ENCODE measurements at places on chromosomes 13 and 19.
A peak's percentile ranks its signal among the peaks of the same experiment; 100 is the strongest.

- DNase-seq = no peak
Measured at GRCh38 chr19:45824531-45825262, 9.6 kb upstream of the RSPH6A start.

GRCh38 chr19:1141944-1142343 is 32.1 kb downstream of the SBNO2 start:
- no peak for DNase-seq

- DNase-seq = peak; percentile 94
Measured at GRCh38 chr19:58559275-58560006, 1.0 kb upstream of the UBE2M start.

DNA sequence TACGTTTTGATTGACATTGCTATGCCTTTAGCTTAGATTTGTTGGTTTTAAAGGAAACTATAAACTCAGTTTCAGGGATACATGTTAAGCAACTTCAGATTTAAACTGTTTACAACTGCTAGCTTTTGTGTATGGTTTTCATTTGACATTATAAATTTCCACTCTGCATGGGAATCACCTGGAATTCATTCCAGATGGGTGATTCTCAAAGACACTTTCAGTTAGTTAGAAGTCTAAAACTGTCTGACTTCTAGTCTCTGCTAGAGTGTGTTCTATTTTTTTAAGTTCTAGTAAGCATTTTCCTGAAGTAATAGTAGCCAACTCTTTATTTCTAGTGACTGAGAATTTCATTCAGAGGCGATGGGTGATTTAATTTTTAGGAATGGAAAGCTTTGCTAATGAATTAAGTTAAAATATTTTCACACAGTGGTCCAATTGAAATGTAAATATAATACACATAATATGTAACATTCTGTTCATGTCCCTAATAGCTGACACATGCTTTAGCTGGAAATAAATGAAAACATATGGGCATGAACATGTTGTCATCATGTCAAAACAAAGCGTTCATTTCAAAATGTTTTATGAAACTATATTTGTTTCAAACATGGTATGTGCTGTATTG is 58.3 kb upstream of the CSNK1A1L start:
- DNase-seq = no peak

- no peak for DNase-seq
Measured at GRCh38 chr19:57068921-57069697, 50.7 kb upstream of the USP29 start.

DNA sequence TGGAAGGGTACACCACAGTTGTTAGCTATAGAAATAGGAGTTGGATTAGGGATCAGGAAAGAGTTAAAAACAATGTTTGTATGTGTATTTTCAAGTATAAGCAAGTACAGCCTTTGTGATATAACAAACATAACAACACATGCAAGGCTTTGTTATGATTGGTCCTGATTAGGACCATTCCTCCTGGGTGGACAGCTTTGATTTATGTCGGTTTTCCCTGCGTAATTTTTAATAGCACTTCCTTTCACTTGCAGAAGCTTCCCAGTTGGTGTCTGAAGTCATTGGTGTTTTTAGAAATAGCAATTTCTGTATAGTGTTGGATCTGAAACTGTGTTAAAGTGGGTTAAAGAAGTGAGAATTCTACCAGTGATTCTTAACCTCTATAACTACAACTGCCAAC is 10.0 kb downstream of the FNDC3A start:
- no peak for DNase-seq

DNA sequence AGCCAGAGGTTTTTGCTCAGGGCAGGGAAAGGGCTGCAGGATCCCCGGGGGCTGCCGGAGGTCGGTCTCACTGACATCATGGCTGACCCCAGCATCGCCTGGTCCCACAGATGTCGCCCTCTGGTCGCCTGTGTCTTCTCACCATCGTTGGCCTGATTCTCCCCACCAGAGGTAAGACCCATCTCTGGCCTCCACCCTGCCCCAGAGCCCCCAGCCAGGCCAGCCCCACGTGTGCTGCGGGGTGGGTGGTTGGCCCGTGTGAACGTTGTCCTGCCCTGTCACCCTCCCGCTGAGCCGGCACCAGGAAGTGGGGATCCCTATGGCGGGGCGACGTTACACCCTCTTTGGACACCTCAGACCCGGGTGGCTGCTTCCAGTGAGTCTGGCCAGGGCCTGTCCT is 906 bp downstream of the FXYD5 start:
- DNase-seq = no peak

DNA sequence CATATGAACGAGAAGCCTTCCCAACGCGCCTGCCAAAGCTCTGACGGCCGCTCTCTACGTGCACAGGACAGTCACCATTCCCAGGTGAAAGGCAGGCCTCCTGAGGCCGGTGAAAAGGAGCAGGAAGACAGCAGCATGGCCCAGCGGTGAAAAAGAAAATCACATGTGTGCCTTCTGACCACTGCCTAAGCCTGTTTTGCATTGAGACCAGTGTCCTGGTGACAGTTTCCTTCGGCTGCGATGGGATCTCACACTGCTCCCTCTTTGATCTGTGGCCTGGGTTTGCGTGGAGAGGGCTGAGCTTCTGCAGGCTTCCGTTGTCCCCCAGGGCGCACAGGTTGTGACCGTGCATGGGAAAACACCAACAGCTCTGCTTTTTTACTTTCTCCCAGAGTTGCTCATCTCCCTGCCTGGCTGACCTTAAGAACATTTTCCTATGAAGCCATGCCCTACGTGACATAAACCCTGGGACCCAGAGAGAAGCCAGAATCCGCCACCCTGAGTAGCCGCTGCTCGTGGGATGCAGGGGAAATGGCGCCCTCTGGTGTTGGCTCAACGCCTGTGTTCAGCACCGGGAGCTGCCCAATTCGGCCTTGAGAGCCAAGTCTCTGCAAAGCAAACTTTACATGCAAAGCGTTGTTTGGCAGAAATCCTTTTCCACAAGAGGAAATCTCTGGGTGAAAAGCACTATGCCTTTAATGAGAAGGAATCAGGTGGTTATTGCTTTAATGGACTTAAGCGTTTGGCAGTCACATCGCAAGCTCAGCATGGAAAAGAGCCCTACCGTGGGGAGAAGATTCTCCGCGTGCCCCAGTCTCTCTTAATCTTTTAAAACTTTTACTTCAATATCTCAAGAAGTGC is 112.2 kb upstream of the GPR12 start:
- DNase-seq = peak; percentile 86

DNA sequence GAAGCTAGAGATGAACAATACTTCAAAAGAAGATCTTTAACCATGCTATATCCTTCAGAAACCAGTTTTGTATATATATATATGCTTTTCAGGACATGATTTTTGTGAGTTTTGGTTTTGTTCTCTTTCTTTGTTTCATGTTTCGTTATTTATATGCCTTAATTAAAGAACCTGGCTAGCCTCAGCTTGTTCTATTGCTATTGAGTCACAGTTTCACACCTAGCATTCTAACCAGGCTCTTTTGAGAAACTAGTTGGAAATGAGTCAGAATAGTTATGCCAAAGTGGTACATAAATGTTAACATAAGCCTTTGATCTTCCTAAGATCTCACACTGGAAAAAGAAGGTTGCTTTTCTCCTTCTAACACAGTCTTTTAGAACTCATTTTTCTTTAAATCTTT is 1925.2 kb downstream of the OLFM4 start:
- DNase-seq = no peak

GRCh38 chr19:35720648-35721047 is 2.8 kb downstream of the KMT2B start:
- no peak for DNase-seq

DNA sequence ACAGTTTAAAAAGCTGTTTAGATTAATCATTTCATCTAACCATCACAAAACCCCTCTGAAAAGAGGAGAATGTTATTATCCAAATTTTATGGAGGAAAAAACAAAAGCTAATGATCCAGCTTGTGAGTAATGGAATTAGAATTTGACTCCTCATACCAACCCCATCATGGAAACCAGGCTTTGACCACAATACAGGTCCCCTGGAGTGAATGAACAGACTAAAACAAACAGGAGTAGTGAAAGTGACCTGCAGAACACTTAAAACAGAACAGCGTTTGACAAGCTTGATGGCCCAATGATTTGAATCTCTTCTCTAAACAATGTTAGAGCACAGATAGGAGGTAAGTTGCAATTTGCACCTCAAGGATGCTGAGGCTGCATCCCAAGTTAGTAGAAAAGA is 230.0 kb downstream of the DCT start:
- no peak for DNase-seq

GRCh38 chr13:72781451-72782439 is at the start of the genes DIS3 and PIBF1:
Gene DIS3 (minus strand): TSS chr13:72781900. CDS start chr13:72781832, 68 bp downstream.
Gene PIBF1 (plus strand): TSS chr13:72782133. CDS start chr13:72783470, 1,337 bp downstream.
- DNase-seq = peak; percentile 97

- DNase-seq = no peak
Measured at GRCh38 chr13:77536358-77536757, 852 bp downstream of the SCEL start.

DNA sequence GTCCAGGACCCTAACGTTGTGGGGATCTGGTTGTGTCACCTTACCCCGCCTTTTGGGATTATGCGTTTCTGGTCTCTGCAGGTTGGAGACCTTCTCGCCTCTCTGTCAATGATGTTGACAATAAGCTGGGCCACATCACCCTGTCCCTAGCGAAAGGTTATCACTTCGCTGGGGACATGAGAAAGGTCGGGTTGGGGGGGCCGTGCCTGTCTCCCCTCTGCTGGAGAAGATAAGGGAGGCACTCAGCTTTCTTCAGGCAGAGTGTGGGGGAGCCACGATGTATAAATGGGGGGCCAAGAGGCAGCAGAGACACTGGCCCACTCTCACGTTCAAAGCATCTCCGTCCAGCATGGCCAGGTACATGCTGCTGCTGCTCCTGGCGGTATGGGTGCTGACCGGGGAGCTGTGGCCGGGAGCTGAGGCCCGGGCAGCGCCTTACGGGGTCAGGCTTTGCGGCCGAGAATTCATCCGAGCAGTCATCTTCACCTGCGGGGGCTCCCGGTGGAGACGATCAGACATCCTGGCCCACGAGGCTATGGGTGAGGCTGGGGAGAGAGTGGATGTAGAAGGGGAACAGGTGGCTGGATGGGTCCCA is at the start of gene RLN3:
Gene RLN3, plus strand, starts transcription at position 293 of the 595 bp plus-strand sequence. Its CDS starts 57 bp downstream, at position 350.
- DNase-seq = no peak

DNA sequence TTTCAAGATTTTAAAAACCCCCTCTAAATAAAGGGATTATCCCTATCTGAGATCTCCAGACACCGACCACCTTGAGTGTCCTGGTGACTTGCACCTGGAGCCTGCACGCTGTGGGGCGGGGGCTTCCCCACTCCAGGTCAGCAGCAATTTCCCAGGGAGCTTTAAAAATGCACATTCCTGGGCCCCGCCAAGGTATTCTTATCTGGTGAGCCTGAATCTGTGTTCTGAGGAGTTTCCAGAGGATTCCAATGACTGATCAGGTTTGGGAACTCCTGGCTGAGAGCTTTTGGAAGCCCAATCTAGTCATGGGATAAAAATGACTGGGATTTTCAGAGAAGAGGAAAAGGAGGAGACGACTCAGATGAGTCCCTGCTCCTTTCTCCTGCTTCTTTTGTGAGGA is 66.1 kb downstream of the FGF9 start:
- DNase-seq = no peak

DNA sequence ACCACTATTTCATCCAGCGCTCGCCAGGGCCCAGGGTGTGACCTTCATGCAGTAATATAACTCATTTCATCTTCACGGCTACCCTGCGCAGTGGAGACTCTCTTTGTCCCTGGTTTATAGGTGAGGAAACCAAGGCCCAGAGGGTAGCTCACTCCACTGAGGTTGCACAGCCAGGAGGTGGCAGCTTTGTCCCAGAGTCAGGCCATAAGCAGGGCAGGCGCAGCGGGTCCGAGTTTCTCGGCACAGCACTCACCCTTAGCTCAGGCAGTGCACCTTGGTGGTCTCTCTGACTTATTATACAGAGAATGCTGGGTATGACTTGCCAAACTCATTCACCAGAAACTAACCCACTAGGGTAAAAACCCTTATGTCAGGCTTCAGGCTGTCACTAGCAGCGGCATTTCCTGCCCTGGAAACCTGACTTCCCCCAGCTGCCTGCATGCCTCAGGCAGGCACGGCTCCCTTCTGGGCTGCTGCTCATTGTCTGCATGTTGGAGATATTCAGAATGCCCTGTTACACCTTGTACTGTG is 24.5 kb downstream of the PPP5C start:
- no peak for DNase-seq

GRCh38 chr19:20078581-20079031 is 806 bp downstream of the ZNF90 start:
- DNase-seq = peak; percentile 59

GRCh38 chr13:33369073-33369472 is 83.5 kb upstream of the STARD13 start:
- DNase-seq = no peak

DNA sequence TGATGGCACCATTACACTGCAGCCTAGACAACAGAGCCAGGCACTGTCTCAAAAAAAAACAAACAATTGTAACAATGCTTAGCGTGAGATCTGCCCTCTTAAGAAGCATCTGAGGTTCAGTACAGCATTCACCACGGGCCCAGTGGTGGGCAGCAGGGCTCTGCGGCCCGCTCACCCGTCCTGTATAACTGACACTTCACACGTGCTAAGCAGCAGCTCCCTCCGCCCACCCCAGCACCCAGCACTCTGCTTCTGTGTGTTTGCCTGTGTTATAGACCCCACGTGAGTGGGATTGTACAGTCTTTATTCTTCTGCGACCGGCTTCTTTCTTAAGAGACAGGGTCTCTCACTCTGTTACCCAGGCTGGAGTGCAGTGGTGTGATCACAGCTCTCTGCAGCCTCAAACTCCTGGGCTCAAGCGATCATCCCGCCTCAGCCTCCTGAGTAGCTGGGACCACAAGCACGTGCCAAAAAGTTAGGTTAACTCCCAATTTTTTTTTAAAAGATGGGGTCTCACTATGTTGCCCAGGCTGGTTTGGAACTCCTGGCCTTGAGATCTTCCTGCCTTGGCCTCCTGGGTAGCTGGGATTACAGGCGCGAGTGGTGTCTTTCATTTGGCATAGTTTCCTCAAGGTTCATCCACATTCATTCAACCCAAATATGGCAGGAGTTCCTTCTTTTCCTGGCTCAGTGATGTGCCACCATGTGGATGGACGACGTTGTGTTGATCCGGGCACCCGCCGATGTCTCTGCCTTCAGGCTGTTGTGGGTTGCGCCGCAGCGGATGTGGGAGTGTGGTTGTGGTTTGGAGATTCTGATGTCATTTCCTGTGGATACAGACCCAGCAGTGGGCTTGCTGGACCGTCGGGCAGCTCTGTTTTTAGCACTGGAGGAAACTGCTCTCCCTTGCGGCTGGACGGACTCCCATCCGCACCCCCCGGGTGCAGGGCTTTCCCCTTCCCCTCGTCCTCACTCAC is 170.0 kb downstream of the KDM4B start:
- no peak for DNase-seq

- DNase-seq = no peak
Measured at GRCh38 chr19:12772323-12772722, 3.0 kb downstream of the HOOK2 start.

DNA sequence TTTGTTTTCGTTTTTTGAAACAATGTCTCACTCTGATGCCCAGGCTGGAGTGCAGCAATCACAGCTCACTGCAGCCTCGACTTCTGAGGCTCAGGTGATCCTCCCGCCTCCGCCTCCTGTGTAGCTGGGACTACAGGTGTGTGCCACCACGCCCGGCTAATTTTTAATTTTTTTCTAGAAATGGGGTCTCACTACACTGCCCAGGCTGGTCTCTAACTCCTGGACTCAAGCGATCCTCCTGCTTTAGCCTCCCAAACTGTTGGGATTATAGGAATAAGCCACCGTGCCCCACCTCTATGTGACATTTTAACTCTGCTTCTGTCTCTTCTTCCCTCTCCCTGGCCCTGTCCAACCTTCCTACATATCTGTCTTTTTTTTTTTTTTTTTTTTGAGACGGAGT is 5.1 kb downstream of the ATP1A3 start:
- no peak for DNase-seq

Data from ecto neural progenitor cell (in vitro differentiated cells).